ENCODE measurements at places on chromosomes 12 and 14.

GRCh38 chr14:25042362-25043299 lies 7.3 kb downstream of the STXBP6 start:
- no peak for DNase-seq

DNA sequence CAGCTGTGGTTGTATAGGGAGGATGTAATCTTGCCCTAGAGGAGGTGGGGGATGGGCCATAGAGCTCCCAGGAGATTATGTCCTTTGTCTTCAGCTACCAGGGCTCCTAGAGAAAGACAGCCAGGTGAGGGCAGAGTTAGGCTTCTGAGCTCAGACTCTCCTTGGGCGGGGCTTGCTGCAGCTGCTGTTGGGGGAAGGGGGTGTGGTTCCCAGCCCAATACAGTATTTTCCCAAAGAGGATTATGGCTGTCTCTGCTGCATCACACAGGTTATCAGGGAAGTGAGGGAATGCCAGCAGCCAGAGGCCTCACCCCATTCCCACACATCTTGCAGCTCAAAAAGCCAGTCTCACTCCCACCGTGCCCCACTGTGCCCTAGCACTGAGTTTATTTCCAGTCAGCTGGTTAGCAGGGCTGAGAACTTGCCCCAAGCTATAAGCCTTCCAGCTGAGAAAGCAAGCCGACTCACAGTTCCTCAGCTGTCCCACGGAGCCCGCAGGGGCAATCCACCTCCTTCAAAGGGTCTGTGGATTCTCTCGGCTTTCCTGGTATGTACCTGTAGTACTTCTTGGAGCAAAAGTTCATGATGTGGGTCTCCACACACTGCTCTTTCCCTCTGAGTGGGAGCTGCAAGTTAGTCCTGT lies 217.3 kb upstream of the CPNE8 start:
- DNase-seq, result no peak

DNA sequence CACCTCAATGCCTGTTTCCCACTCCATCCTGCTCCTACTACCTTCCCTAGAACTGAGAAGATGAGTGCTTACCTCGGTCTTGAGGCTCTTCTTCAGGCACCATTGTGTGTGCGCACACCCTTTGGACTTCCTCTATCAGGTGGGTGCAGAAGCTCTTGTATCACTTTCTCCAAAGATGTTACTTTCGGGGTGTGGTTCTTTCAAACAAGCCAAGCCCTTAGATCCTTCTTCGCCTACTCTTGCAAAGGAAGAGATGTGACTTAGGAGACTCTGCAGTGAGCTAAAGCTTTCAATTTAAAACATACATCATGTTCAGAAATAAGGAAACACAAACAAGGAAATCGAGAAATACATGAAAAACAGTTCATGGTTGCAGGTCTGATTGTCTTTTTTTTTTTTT lies at the start of gene CLEC4C:
Gene CLEC4C (minus strand): TSS at position 130 of the 400 bp plus-strand sequence. CDS start 27 bp downstream, at position 103.
- DNase-seq, result no peak

DNA sequence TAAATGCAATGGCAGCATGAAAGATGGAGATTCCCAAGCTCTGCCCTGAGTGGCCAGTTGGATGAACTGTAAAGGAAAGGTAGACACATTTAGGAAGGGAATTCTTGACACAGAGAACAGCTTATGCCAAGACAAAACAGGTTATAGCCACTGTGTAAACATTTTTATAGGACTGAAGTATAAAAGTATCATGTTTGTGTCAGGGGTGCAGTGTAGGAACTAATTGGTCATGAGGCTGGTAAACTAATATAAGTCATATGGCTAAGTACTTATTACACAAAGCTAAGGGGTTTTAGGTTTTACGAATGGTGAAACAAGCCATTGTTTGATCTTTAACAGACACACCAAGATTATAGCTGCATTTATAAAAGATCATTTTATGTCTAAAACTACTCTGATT lies 207.7 kb upstream of the SLC16A7 start:
- no peak for DNase-seq

DNA sequence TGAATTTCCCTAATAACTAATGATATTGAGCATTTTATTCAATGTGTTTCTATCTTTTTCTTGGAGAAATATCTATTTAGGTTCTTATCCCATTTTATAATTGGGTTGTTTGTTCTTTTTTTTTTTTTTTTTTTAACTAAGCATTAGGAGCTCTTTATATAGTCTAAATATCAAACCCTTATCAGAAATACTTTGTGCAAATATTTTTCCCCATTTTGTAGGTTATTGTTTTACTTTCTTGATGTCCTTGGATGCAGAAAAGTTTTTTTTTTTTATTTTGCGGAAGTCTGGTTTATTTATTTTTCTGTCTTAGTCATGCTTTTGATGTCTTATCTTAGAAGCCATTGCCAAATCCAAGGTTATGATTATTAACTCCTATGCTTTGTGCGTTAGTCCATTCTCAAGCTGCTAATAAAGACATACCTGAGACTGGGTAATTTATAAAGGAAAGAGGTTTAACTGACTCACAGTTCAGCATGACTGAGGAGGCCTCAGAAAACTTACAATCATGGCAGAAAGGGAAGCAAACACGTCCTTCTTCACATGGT lies 434.3 kb upstream of the TBX3 start:
- no peak for DNase-seq

DNA sequence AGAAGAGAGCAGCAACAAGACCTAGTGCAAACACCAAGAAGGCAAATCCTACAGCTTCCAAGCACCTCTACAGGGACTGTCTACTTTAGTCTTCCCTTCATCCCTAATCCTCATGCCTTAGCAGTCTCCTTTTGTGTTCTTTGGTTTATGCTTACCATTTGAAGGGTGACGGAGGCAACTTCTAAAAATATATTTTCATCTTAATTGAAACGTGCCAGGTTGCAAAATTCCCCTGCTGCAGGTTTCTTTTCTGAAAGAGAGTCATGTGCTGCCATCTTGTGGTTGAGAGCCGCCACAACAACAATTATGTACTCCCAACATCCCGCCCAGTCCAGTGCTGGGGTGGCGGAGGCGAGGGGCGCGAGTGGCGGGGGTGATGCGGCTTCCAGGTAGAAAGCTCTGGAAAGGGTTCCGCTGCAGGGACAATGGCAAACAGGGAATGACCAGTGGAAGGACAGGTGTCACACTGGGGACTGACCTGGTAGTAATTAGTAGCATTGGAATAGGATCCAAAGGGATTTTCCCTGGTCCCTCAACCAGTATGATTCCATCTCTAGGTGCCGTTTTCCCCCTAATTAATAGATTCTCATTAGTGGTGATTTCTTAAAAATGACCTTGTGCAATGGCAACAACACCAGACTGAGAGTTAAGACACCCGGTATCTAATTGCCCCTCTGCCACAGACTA lies 80.3 kb upstream of the GNG2 start:
- DNase-seq, result peak; percentile 18

GRCh38 chr12:120822832-120823503 lies 81.2 kb downstream of the SPPL3 start:
- DNase-seq, result no peak

DNA sequence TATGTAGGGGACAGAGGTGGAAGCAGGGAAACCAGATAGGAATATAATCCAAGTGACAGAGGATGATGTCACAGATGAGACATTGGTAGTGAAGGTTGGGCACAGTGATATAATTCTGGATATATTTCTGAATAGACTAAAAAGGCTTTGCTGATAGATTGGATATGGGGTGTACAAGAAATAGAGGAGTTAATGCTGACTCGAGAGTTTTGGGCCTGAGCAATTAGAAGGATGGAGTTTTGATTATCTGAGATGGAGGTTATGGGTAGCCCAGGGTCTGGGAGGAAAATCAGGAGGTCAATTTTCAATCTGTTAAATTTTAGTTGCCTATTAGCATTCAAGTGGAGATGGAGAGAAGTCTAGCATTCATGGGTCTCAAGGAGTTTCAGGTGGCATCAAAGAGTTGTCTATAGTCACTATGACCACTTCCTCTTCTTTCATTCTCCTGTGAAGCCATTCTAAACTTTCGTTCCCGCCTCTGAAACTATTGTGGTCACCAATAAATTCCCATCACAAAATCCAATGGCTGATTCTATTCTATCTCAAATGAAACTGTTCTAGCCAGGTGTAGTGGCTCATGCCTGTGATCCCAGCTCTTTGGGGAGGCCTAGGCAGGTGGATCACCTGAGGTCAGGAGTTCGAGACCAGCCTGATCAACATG lies 10.6 kb upstream of the ANO6 start:
- no peak for DNase-seq

DNA sequence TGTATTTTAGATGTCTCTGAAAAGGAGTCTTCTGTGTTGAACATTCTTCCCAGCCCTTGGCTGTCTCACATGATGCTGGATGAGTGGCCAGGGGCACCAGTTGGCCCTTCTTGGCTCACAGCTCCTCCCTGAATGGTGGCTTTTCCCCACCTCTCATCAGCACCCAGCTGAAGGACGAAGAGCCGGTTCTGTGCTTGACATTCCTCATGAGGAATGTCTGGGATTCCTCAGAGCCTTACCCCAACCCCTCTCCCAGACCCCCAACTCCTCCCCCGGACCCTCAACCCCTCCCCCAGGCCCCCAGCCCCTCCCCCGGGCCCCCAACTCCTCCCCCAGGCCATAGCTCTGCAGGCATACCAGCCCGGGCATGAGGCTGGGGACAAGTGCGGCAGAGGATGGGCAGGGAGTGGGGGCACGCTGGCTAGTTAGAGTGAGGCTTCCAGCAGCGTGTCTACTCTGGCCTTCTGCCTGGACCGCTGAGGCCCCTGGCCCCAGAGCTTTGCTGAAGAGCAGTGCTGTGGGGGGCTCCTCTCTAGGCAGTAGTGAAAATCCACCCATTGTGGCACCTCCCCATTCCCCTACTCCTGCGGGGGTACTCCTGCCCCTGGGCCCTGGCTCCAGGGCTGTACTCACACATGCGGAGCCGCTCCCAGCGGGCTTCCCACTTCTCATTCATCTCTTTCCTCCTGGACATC lies 64.3 kb downstream of the PLEKHG3 start:
- DNase-seq, result no peak

DNA sequence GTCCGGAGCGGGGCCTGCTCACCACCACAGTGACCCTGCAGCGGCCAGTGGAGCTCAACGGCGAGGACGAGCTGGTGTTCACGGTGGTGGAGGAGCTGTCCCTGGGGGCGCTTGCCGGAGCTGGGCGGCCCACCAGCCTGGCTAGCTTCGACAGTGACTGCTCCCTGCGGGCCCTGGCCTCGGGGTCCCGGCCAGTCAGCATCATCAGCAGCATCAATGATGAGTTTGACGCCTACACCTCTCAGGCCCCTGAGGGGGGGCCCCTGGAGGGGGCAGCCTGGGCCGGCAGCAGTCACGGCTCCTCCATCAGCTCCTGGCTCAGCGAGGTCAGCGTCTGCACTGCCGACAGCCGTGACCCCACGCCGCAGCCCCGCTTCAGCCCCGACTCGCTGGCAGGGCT lies 37.4 kb downstream of the KIF26A start:
- no peak for DNase-seq

DNA sequence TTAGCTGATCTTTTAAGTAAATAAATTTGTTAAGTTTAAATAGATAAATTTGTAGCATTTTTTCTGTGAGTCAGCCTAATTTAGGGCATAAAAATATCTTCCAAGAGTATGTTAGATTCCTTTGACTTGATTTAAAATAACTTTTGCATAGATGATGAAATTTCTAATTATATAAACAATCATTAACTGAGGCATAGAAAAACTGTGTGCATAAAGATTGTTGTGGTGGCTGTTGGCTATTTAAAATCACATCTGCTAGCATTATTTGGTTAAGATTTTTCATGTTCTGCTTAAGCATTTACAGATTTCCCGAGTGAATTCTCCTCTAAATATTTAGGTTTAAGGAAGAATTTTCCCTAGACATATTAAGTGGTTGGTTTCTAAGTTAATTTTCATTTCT lies 223.2 kb downstream of the FSCB start:
- no peak for DNase-seq

DNA sequence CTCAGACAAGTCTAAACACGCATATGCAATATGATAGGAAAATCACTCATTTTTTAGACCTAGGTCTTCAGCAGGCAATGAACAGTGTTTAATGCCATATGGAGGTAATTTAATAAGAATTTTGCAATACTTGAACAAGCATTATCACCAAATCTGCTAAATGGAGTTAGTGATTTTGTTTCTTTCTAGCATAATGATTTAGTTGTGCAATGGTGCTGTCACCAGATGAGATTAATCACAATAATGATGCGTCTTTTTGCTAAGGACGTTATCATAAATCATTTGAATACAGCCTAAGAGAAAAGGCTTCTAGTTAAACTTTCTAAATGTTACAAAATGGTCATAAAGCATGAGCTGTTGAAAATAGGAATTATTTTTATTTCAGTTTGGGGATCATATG lies 170.0 kb upstream of the SLC16A7 start:
- no peak for DNase-seq

- DNase-seq, result no peak
Observed at GRCh38 chr12:49784756-49785409, 43.3 kb downstream of the NCKAP5L start.

DNA sequence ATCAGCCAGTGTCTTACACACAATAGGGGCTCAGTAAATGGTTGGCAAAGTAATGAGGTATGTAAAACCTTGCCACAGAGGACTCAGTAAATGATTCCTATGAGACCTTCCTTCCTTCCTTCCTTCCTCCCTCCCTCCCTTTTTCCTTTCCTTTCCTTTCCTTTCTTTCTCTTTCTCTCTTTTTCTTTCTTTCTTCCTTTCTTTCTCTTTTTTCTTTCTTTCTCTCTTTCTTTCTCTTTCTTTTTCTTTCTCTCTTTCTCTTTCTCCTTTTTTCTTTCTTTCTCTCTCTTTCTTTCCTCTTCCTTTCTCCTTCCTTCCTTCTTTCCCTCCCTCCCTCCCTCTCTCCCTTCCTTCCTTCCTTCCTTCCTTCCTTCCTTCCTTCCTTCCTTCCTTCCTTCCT lies 7.5 kb downstream of the SDS start:
- no peak for DNase-seq

GRCh38 chr12:67456431-67456901 lies 187.3 kb downstream of the CAND1 start:
- peak; percentile 10 for DNase-seq

- no peak for DNase-seq
Observed at GRCh38 chr14:53591816-53592215, 364.8 kb downstream of the BMP4 start.

- DNase-seq, result no peak
Observed at GRCh38 chr14:54646626-54647025, 79.7 kb downstream of the SAMD4A start.

GRCh38 chr14:41860586-41860985 lies 253.9 kb downstream of the LRFN5 start:
- no peak for DNase-seq

All from amniotic stem cell (primary cell).